ENCODE measurements at places on chromosomes 6 and 20.

GRCh38 chr6:91664327-91664959, 1077.6 kb upstream of the MAP3K7 start:
- DNase-seq = no peak

DNA sequence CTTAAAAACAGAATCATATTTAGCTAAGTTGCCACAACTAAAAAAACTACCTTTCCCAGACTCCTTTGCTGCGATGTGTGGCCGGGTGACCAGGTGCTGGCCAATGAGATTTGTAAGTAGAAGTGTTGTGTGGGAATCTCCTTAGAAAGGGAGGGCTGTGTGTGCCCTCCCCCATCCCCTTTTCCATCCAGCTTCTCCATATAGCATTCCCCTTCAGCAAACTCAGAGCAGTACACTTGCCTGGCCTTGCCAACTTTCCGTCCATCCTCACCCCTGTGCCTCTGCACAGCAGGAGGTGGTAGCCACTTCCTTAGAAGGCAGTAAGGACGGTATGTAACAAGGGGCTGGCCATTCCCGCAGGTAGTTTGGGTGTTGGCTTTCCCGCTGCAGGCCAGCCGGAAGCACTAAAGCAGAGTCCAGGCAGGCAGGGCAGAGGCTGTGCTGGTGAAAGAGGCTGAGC, 22.3 kb upstream of the KCNK16 start:
- DNase-seq = no peak

DNA sequence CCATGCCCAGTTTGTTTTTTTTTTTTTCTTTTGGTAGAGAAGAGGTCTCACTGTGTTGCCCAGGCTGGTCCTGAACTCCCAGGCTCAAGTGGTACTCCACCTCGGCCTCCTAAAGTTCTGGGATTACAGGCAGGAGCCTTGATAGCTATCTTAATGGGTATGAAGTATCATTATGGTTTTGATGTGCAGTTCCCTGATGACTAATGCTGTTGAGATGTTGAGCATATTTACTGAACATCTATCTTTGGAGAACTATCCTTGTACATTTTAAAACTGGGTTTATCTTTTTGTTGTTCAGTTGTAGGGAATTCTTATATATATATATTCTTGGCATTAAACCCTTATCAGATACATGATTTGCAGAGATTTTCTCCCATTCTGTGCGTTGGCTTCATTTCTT, 21.4 kb upstream of the MYL9 start:
- no peak for DNase-seq

DNA sequence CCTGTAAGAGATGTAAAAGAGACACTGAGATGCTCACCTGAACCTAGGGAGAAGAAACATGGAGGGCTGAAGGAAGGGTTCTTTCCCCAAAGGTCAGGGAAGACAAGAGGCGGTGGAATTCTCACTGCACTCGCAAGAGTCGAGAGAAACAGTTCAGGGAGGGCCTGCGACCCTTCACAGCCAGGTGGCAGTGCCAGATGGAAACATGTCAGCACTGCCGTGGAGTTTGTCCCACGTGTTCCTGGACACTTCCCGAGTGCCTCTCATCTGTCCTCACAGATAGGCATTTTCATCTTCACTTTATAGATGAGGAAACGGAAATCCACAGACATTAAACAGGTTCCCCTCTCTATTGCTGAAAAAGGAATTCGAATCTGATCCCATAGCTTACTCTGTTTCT, 70.4 kb upstream of the SYNJ2 start:
- no peak for DNase-seq

DNA sequence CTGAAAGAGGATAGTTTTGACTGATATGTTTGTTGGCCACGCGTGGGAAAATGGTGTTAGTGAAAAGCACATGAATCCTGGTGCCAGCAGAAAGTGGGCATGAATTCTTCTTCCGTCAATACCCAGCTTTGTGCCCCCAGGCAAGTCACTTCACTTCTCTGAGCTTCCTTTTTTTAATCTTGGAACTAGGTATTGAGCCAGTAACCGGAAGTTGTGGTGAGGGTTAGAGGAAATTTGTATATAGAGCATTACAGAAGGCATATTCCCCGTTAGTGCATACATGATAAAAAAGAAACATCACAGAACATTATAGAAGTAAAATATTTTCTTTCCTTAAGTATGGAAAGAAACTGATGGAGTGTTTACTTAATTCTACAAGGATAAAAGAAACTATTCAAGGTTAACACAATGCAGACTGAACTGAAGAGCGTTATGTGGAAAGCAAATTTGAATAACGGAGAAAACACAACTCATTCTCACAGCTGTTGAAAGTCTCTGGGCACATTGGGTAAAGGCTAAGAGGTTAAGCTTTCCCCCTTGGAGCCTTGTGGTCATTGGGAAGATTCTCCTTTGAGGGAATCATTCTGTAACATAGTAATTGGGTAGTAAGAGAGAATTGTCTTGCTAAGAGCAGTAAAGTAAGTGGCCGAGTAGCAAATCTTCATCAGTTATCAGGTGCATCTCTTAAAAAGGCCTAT, 223.1 kb downstream of the BCAS1 start:
- no peak for DNase-seq

GRCh38 chr6:136784271-136784664, 8.0 kb downstream of the MAP3K5 start:
- no peak for DNase-seq

DNA sequence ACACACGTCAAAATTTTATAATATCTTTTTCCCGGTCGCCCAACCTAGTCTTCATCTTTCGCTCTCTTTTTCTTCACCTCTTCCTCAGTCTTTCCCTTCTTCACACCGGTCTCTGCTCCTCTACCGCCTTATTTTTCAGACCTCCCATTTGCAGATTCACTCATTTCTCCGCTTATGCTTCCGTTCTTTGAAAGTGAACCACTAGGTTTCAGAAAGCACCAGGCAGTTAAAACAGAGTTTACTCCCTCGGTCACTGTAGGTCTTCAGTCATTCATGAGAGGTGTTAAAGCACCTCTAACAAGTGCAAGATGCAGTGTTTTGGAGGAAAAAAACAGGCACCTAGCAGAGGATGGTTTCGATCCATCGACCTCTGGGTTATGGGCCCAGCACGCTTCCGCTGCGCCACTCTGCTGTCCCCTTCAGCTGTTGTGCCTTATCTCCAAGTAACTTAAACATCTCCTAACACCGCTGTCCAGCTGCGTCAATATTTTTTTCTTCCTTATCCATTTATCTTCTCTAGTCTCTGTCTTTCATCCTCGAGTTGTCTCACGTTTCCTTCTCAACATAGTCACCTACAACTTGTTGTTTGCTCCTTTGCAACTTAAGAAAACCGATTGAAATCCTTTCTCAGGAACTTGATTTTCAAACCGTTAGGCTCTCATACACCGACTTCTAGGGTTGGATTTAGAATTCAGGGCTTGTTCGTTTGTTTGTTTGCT, 119.7 kb upstream of the ZNF184 start:
- no peak for DNase-seq

GRCh38 chr20:23637282-23638221, at the start of gene CST3:
CST3 (minus strand) TSS chr20:23637955; CDS start chr20:23637862, 93 bp downstream.
- DNase-seq = no peak

GRCh38 chr20:47456952-47457724, 44.5 kb upstream of the NCOA3 start:
- DNase-seq = no peak

GRCh38 chr6:17908831-17909230, 78.6 kb downstream of the KIF13A start:
- no peak for DNase-seq
